ENCODE measurements at places on chromosomes 1 and 21.

GRCh38 chr1:61654067-61654466, 70.9 kb downstream of the TM2D1 start:
- no peak for DNase-seq

- peak; percentile 43 for DNase-seq
Observed at GRCh38 chr1:3611170-3612019, at the start of gene MEGF6. MEGF6 (minus strand) TSS chr1:3611508; CDS start chr1:3611268, 240 bp downstream.

DNA sequence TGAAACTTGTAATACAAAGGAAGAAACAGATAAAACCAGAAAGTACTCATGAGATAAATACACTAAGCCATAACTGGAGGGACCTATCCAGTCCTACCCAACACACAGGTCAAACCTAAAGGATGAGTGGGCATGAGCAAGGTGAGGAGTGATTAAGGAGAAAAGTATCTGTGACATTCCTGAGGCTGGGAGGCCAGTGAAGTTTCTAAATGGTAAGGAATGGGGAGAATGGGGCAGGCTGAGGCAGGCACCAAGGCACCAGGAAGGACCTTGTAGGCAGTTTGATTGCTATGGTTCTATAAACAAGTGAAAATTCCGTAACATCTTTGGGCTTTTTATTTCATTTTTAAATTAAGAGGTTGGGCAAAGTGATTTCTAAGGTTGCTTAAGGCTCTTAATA, 10.4 kb downstream of the DDX59 start:
- no peak for DNase-seq

- no peak for DNase-seq
Observed at GRCh38 chr1:94038511-94038910, 82.4 kb downstream of the ABCA4 start.

All from stimulated activated CD4-positive, alpha-beta T cell treated with anti-CD3 and anti-CD28 coated beads, Interleukin-1b, Interleukin-23, amount 100 ng/mL, for 48 hours (primary cell).